Activated CD8-positive, alpha-beta T cell treated with anti-CD3 and anti-CD28 coated beads for 36 hours (primary cell): ENCODE measurements at places on chromosomes 12 and 14. TPM values are rescaled to one million over a fixed set of nuclear protein-coding genes. Genes with fewer than 3 reads are reported as not detected.

- DNase-seq, result peak; percentile 65
Observed at GRCh38 chr14:50559990-50560930, at the start of gene ATL1. TSS of gene ATL1 (plus strand) at chr14:50560145. CDS start at chr14:50560266, 121 bp downstream.

DNA sequence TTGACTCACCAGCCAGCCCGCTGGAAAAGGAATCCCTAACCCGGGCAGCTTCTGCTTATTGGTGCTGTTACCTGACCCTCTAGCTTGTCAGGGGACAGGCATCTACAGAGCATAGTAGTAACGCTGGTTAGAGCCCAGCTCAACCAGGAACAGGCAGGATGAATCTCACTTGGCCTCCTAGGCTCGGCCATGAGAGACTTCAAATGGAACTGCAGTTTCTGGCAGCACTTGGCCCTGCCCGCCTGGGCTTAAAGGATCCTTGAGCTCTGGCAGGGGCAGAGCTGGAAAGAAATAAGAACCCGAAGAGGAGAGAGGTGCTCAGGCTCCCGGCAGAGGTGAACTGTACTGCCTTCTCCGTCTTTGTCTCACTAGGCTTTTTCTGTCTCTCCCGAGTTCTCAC, 2.3 kb upstream of the LHX5 start:
- DNase-seq, result no peak

- no peak for DNase-seq
Observed at GRCh38 chr12:69065775-69066174, 132.8 kb upstream of the CPM start.

DNA sequence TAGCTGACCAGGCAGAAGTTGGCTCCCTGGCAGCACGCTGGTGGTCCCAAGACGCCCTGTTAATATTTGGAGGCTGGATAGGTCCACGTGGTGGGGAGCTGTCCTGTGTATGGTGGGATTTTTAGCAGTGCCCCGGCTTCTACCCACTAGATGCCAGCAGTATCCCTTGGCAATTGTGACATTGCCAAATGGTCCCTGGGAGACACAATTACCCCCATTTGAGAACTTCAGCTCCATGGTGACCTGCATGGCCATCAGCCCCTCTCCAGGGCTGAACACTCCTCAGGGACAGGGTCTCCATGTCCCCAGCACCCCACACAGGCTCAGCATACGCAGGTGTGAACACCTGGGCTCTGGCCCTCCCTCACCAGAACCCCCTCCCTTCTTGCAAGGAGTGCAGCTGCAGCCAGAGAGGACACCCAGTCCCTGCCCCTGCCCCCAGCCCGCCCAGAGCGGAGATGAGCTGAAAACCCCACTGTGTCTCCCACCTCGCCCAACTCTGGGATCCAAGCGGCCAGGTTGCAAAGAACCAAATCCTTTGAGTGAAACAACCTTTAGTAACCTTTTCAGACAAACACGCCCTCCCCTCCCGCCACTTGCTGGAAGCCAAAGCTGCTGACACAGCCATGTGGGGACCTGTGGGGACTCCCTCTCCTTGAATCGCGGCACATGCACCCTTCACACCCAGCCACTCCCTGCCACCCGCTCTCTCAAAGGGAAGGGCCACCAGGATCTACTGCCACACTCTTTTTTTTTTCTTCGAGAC, 120.4 kb downstream of the CALM1 start:
- no peak for DNase-seq

DNA sequence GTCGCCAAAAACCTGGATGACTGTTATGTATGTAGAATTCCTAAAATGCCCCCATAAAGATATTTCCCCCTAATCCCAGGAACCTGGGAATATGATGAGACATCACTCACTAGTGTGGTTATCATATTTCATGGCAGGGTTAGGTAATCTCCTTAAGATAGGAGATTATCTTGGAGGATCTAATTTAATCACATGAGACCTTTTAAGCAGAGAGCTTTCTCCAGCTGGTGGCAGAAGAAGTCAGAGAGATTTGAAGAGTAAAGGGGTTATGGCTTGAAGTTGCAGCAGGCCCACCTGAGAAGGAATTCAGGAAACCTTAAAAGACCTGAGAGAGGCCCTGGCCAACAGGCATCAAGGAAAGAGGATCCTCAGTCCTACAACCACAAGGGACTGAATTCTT, 53.6 kb downstream of the DYRK2 start:
- DNase-seq, result no peak

DNA sequence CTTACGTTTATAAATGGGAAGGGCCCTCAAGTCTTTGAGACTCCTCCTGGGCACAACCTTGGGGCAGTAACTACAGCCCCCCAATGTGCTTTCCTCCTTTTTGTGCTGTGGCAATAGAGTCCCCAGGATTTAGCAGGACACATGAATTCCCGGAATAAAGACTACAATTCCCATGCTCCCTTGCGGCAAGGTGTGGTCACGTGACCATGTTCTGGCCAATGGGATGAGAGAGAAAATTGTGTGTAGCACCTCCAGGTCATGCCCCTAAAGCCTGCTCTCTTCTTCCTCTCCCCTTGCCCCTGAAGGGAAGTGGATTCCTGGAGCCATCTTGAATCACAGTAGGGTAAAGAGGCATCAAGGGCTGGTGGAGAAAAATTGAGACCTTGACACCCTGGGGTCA, 295.1 kb upstream of the SFSWAP start:
- DNase-seq, result peak; percentile 13

GRCh38 chr12:22759769-22760674, 135.1 kb downstream of the ETNK1 start:
- DNase-seq, result no peak

- peak; percentile 18 for DNase-seq
Observed at GRCh38 chr14:21023817-21024584, 860 bp downstream of the NDRG2 start.

GRCh38 chr14:39988939-39989338, 556.7 kb upstream of the FBXO33 start:
- DNase-seq, result no peak

DNA sequence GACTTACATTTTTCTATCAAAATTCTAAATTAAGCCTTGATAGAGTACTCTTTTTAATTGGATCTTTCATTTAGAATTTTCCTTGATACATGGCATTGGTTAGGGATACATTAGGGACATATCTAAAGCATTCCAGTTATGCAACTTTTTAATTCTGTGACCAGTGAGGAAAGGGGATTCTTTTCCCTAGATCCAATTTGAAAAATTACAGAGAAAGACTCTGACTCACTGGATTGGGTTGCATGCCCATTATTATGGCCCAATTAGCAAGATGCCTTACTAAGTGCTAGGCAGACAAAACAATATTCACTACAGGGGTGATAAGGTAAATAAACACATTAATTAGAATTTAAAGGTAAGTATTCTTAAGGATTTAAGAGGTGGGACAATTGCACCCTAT, 5.2 kb upstream of the RAD52 start:
- DNase-seq, result no peak

DNA sequence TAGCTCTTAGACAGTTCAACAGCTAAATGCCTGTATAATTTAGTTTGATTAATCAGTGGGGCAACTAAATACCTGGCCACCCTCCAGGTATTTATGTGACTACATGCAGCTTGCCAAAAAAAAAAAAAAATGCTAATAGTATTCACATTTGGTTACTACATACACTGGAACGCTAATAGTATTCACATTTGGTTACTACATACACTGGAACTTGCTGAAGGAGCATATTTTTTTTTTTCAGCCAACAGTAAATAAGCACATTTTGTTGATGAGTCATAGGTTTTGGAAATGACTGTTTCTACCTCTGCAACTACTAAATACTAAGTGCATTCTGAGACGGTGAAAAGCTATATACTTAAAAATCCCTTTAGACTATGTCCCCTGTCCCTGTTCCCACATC, 1172.3 kb downstream of the LRFN5 start:
- no peak for DNase-seq

GRCh38 chr14:55976655-55977054, 141.6 kb upstream of the PELI2 start:
- no peak for DNase-seq

DNA sequence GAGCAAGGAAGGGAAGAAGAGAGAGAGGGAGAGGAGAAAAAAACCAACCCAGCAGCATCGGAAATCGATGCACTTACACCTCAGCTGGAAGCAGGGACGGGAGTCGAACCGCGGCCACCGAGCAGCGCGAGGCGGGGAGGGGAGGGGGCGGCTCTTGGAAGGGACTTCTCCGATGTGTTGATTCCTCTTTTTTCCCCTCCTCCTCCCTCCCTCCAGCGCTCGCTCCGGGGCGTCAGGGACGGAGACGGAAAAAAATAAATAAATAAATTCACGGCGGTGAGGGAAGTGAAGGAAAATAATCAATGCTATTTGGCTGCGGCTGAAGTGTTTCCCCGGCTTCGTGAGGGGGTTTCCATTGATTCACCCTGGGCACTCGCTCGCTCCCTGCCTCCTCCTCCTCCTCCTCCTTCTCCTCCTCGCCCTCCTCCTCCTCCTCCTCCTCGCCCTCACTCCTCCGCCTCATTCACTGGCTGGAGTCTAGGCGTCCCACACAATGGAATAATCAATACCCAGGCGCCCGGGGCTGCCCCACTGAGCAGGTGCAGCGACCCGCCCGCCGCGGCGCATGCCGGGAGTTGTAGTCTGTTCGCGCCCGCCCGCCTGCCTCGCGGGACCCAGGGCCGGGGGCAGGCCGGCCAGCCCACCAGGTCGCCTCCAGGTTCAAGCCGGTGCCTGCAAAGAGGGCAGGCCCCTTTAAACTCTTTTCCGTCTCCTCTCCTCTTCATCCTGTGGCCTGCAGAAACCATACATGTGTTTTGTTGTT, at the start of gene ZFHX2:
Gene ZFHX2, minus strand, starts transcription at position 500 of the 763 bp plus-strand sequence. CDS start 16,440 bp downstream, outside the sequence.
- peak; percentile 89 for DNase-seq

- DNase-seq, result no peak
Observed at GRCh38 chr12:90062799-90063198, 354.2 kb upstream of the ATP2B1 start.

DNA sequence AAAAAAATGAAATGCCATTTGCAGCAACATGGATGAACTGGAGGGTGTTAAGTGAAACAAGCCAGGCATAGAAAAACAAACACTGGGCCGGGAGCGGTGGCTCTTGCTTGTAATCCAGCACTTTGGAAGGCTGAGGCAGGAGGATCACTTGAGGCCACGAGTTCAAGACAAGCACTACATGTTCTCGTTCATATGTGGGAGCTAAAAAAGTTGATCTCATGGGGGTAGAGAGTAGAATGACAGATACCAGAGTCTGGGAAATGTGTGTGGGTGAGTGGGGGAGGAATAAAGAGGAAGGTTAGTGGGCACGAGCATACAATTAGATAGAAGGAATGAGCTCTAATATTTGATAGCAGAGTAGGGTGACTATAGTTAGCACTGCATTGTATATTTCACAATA, 21.5 kb downstream of the CACNA2D4 start:
- DNase-seq, result no peak

- DNase-seq, result no peak
Observed at GRCh38 chr12:19657732-19658130, 218.4 kb downstream of the AEBP2 start.

- no peak for DNase-seq
Observed at GRCh38 chr14:77206877-77207389, 25.3 kb downstream of the TMEM63C start.

DNA sequence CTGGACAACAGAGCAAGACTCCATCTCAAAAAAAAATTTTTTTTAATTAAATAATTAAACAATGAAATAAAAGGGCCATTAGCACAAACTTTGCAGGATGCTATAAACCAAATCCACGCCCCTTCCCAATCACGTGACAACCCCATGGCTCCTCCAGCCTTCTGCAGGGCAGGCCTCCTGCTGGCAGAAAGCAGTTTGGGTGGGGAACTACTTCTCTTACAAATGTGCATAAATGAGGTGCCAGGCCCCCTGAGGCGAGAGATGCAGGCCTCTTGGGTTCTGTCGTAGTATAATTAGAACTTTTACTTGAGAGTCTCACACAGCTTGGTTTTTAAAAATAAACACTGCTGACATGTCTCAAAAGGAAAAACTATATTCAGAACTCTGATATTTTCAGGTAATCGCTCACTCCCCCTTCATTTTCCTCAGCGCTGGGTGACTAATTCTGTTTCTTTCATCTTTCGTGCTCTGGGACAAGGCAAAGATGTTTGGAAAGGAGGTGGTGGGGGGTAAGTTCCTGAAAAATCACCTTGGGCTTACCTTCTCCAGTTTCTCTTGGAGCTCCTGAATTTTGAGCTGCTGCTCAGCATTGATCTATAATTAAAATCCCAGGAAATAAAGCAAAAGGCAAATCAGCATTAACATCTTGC, 101.7 kb downstream of the CIT start:
- no peak for DNase-seq

GRCh38 chr12:98228683-98229539, 286.5 kb upstream of the TMPO start:
- DNase-seq, result no peak

DNA sequence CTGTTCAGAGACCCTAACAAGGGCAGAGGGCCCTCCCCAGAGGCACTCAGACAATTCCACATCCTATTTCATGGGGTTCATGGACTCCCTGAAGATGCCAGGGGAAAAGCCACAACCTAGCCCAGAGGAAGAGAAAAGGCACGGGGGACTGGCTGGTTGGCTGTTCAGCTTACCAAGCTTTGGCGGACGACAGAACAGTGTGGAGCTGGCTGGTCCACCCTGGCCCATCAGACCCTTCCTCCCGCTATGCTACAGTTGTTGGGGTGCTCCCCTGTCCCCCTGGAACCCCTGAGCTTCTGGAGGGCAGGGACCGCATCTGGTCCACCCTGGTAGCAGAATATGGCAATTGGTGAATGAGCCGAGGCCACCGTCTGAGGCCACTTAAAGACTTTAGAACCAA, 6.3 kb downstream of the TESC start:
- no peak for DNase-seq

DNA sequence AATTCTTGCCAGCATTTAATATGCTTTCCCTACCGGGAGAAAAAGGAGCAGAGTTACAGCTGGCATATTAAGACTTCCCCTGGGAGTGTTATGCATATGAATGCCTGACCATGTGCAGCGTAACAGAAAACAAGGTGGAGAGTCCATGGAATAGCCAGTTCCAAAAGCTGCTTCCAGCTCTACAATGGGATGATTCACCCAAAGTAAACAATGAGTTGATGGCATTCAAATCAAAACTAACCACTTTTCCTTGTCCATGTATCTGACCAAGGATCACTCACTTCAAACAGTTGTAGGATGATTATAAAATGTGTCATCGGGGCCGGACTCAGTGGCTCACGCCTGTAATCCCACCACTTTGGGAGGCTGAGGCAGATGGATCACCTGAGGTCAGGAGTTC, 48.1 kb upstream of the BICDL1 start:
- no peak for DNase-seq

GRCh38 chr12:123057513-123058265, 77.2 kb downstream of the ARL6IP4 start:
- no peak for DNase-seq

Gene PLXNC1
- 9.5 TPM for total RNA-seq

Gene CYP27B1
- total RNA-seq, result 7.9 TPM

Gene ATP2B1
- 20.8 TPM for total RNA-seq

Gene STAB2
- total RNA-seq, result not detected

Gene KLRC2
- total RNA-seq, result 2.5 TPM

Gene PTPRB
- not detected for total RNA-seq

Gene HOTAIR
- total RNA-seq, result not detected

Gene ACSS3
- not detected for total RNA-seq

Gene TSHR
- not detected for total RNA-seq

Gene LYZ
- not detected for total RNA-seq

Gene GLIPR1L2
- total RNA-seq, result 0.43 TPM

Gene CLEC12A
- 0.47 TPM for total RNA-seq

Gene KERA
- total RNA-seq, result not detected

Gene FKBP11
- total RNA-seq, result 96.2 TPM
